ENCODE measurements at places on chromosomes 2 and 18.

DNA sequence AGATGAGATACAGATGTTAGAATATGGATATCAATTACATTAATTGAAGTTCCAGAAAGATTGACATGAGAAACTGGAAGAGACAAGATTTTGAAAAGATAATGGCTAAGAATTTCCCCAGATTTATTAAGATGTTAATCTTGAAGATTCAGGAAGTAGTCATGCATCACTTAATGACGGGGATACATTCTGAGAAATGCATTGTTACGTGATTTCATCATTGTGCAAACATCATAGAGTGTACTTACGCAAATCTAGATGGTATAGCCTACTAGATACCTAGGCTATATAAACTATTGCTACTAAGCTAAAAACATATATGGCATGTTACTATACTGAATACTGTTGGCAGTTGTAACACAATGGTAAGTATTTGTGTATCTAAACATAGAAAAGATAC, 6.8 kb upstream of the CHMP3 start:
- DNase-seq: no peak

DNA sequence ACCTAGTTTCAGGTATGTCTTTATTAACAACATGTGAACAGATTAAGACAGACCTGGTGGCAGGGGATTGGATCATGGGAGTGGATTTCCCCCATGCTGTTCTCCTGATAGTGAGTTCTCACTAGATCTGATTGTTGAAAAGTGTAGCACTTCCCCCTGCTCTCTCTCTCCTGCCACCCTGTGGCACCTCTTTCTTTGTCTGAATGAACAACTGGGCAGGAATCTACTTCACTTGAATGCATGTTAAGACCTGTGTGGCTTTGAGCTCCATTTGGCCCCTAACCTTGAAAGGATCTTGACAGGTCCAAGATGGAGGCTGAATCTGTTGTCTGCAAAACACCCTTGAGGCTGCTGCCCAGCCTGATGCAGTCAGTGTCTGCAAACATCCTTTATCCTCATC, 194.4 kb downstream of the RNF144A start:
- DNase-seq: no peak

GRCh38 chr2:27018142-27018541, 14.6 kb upstream of the TMEM214 start:
- no peak for DNase-seq

GRCh38 chr2:152303951-152304350, 31.0 kb upstream of the FMNL2 start:
- no peak for DNase-seq

DNA sequence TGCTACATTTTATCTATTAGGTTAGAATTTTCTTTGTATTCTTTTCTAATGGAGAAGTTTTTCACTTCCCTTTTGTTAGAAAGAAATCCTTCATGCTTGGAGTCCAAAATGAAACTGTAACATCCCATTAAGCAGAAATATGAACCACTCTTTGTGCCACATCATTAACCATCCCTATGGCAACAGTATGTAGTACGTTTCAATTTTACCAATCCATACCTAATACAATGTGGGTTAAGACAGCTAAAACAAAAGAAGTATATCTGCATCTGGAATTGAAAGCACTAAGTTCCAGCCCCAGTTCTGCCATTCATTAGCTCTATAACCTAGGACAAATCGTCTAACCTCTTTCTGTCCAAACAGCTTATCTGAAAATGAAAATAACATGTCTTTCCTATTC, 409.2 kb upstream of the SPHKAP start:
- DNase-seq: no peak

GRCh38 chr2:209380293-209380692, 43.6 kb upstream of the MAP2 start:
- no peak for DNase-seq

GRCh38 chr2:120740375-120740764, 4.7 kb downstream of the GLI2 start:
- DNase-seq: no peak

DNA sequence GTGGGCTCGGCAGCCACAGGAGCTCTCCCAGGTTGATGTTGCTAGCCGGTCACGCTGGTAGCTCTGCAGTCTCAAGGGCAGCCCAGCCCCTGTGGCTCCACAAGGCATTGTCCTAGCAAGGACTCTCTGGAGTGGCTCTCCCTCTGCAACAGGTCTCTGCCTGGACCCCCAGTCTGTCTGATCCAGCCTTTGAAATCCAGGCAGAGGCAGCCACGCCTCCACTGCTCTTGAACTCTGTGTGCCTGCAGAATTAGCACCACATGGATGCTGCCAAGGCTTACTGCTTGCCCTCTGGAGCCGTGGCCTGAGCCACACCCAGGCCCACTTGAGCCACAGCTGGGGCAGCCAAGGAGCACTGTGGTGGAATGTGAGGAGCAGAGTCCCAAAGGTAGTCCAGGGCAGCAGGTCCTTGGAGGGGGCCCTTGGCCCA, 43.0 kb upstream of the FAHD2A start:
- DNase-seq: no peak

GRCh38 chr2:138475277-138475776, 26.2 kb upstream of the SPOPL start:
- no peak for DNase-seq

DNA sequence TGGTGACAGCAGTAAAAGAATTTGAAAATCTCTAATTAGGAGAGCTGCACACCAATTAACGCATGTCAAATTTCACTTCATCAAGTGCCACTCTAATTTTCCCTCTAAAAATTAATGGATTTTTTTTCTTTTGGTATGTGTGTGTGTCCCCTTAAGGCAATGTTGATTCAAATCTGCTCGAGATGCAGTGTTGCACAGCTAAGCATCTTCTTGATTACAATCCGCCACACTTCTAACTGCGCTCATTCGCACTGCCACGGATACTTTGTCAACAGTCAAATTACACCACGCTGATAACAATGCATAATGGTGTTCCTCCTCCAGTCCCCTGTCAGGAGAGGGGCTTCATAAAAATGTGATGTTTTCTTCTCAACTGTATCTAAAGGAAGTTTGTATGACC, 261.4 kb downstream of the MEIS1 start:
- no peak for DNase-seq

DNA sequence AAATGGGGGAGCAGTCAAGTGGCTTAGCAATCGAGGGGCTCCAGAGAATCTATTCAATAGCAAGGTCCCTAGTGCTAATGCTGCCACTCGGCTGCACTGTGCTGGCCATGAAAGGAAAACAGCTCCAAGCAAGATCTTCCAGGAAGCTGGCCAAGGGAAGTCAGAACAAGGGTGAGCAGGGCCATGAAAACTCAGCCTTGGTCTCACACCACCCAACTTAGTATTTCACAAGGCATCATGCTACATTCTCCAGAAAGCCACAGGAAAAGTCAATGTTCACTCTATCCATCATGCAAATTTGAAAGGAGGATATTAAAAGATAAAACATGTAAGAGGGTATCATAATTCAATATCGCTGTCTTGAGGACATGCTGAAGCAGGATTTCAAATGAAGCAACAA, 35.7 kb downstream of the NRP2 start:
- DNase-seq: no peak

DNA sequence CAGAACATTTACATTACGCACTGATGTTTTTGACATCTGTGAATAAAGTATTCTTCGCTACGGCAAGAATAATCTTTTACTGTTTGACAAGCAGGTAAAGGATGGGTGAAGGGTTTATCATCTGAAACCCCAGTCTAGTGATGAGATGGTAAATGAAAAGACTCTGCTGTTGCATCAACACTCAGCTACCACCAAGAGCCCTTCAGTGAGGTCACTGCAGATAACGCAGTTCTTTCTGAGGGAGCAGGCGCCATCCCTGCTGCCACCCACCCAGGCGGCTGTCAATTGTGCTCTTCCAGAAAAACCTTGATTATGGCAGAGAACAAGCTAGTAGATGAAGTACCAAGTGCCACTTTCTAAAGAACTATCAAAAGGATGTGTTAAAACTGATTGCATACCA, 58.7 kb downstream of the ABCG8 start:
- no peak for DNase-seq

DNA sequence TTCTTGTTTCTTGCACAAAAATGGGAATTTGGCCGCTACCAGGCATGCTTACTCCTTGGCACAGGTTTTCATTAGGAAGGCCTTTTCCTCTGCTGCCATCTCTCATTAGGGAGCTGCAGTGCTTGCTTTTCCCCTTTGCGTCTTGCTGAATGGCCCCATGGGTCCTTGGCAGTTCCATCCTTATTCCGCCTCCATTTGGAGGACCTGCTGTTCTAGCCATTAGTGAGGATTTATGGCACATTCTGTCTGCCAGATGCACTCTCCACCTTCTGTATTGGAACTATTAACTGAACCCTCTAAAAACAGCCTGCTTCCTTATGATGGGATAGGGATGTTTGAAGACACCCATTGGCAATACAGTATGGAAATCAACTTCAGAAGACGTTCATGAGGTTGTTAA, 103.5 kb upstream of the NOSTRIN start:
- no peak for DNase-seq

DNA sequence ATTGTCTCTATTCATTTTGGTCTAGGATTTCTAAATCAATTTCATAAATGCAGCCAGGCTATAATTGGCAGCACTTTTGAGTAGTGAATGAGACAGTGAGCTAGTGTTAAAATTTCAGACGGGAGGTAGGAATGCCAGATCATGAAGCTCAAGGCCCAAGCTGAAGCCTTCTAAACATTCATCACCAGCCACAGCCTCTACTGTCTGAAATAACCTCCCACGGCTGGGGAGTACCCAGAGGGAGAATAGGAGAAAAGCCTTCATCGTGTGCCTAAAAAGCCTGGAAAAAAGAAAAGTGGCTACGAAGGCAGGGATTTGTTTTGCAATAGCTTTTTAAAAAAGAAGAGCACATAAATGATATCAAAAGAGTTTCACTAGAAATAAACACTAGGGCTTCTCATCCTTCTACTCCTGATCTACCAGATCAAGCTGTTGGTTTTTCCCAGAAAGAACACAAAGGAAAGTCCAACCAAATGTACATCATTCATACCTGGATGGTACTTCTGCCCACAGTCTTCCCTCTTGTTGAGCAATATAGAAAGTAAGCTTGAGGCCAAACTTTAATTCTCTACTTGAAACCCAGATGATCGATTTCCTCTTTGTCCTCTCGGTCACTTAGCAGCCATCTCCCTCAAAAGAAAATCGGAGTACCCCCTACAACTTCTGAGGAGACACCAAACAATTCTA, 48.1 kb upstream of the SLC39A10 start:
- DNase-seq: peak; percentile 23

DNA sequence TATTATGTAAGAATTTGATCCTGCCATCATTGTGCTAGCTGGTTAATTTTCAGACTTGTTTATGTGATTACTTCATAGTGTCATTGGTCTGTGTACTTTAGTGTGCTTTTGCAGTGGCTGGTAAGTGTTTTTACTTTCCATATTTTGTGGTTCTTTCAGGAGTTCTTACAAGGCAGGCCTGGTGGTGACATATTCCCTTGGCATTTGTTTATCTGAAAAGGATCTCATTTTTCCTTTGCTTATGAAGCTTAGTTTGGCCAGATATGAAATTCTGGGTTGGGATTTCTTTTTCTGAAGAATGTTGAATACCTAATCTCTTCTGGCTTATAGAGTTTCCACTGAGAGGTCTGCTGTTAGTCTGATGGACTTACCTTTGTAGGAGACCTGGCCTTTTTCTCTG, 72.8 kb upstream of the MC4R start:
- no peak for DNase-seq

DNA sequence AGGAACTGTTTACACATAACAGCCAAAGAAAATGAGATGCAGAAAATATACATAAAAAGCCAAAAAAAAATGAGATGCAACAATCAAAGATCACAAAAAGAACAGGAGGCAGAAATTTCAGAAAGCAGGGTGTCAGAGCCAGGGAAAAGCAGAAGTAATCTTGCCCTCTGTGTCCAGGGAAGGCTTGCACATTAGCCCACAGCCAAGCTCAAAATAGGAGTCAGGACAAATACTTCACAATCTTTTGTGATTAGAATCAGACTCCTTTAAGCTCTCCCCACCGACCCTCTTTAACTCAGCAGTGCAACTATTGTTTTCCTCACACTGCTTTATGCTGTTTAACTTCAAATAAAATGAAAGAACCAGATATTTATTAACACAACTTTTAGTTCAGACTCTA, 34.6 kb downstream of the IAH1 start:
- DNase-seq: no peak

GRCh38 chr2:142741764-142742269, 135.6 kb upstream of the KYNU start:
- peak; percentile 56 for DNase-seq

DNA sequence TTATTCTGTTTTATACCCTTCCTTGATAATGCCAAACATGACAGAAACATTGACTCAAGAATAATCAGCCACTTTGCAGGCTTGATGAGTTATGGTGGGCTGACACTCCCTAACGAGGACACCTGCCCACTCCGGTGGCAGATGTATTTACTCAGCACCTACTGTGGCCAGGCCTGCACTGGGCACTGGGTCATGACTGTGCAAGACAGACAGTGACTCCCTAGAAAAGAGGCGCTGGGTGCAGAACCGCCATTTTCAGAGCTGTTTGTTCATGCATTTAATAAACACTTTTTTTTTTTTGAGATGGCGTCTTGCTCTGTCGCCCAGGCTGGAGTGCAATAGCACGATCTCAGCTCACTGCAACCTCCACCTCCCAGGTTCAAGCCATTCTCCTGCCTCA, 32.5 kb downstream of the SNED1 start:
- no peak for DNase-seq

DNA sequence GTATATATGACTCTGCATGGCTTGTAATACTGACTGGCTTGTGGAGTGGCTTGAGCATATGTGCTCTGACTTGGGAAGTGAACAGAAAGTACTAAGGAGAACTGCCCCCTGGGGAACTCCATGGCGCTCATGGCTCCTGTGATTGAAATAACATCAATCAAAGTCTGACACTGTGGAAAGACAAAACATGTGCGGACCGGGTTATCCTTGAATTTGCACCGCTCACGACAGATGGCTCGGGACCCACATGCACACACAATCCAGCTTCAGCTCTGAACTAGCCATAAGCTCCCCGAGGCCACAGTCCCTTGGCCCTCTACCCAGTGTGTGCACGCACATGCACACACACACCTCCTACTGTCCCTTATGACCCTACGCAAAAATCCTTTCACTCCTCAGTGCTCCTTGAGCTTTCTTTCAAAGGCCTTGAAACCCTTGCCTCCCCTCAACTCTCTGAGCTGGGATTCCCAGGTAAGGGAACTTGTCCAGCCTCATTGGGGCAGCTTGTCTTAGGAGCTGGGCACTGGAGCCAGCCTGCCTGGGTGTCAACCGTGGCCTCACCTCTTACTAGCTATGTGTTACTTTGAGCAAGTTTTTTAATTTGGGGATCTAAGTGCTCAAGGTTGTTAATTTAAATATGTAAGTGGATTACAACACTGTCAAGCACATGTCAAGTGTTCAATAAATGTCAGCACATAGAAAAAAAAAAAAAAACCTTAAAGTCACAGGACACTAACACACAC, 43.6 kb downstream of the MRPS5 start:
- no peak for DNase-seq
